ENCODE measurements at places on chromosomes 16 and 17.

GRCh38 chr16:57277586-57277985, 6.9 kb downstream of the PLLP start:
- no peak for DNase-seq

DNA sequence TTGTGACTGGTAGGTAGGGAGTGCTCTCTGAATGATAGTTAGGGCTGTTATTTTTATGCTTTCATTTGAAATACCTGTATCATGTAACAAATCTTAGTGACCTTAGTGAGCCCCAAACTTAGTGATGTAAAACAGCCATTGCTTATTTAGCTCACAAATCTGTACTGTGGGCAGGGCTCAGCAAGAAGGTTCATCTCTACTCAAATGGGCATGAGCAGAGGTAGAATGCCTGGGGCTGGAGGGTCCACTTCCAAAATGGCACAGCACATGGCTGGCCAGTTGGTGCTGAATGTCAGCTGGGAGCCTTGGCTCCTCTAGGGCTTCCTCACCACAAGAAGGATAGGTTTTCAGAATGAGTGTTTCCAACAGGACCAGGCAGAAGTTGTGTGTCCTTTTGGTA, 49.3 kb upstream of the FOXF1 start:
- DNase-seq: no peak

DNA sequence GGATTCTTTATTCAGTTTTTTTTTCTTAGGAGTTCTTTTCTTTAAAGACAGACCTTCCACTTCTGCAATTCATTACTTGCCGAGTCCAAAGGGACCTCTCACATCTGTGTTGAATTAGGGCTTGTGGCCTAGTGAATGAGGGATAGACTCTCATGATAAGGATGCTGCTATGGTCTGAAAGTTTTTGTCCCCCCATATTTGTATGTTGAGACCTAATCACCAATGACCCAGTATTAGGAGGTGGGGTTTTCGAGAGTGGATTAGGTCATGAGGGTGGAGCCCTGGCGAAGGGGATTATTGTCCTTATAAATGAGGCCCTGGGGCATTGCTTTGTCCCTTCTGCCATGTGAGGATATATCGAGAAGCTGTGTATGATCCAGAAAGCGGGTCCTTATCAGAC, 9.5 kb downstream of the KRT12 start:
- no peak for DNase-seq

GRCh38 chr17:43832168-43832975, 574 bp downstream of the MPP3 start:
- no peak for DNase-seq

DNA sequence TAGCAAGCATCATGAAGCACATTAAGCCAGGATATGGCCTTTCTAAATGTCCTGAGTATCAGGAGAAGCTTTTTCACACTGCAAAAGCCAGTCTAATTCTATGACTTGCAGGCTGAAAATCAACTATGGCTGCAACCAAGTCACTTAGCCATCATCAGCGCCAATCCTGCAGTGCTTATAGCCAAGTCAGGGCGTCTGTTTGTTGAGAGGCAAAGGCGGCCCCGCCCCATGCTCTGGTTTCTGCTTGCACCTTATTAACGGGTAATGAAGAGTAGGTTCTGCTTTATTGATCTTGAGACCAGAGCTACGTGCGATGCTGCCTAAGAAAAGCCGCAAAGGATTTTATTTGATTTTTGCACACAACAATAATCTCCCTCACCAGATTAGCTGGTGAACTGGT, 88.4 kb downstream of the CDH13 start:
- no peak for DNase-seq

DNA sequence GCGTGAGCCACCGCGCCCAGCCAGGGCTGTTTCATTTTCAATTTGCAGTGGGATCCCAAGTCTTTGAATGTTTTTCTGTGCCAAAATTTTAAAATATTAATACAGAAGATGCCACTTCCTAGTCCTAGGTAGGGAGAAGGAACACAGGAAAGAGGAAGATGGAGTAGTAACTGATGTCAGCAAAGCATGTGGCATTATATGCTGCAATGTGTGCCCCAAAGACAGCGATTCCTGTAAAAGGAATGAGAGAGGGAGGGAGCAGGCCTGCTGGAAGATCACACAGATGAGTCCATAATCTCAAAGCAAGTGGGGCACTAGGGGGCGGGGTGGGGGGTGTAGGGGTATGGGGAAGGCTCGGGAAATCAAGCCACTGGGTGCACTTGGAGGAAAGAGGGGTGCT, 23.4 kb upstream of the SSTR2 start:
- no peak for DNase-seq

- DNase-seq: no peak
Measured at GRCh38 chr16:69561901-69562300, 3.9 kb upstream of the NFAT5 start.

DNA sequence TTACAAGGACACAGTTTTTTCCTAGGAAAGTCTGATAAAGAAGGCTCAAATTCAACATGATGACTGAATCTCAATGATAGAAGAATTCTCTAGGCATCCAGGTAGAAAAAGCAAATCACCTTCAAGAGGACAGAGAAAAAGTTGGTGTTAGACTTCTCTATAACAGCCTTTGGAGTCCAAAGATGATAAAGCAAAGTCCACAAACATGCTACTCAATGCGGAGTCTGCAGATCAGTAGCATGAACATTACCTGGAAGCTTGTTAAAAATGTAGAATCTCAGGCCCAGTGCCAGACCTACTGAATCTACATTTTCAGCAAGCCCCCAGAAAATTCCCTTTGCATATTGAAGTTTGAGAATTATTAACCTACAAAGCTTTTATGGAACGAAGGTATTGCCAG, 41.4 kb upstream of the MAP2K6 start:
- DNase-seq: no peak

- peak; percentile 51 for DNase-seq
Measured at GRCh38 chr17:36601303-36602029, at the start of gene MRM1. MRM1 (plus strand) TSS chr17:36601583; CDS start chr17:36601811, 228 bp downstream.

DNA sequence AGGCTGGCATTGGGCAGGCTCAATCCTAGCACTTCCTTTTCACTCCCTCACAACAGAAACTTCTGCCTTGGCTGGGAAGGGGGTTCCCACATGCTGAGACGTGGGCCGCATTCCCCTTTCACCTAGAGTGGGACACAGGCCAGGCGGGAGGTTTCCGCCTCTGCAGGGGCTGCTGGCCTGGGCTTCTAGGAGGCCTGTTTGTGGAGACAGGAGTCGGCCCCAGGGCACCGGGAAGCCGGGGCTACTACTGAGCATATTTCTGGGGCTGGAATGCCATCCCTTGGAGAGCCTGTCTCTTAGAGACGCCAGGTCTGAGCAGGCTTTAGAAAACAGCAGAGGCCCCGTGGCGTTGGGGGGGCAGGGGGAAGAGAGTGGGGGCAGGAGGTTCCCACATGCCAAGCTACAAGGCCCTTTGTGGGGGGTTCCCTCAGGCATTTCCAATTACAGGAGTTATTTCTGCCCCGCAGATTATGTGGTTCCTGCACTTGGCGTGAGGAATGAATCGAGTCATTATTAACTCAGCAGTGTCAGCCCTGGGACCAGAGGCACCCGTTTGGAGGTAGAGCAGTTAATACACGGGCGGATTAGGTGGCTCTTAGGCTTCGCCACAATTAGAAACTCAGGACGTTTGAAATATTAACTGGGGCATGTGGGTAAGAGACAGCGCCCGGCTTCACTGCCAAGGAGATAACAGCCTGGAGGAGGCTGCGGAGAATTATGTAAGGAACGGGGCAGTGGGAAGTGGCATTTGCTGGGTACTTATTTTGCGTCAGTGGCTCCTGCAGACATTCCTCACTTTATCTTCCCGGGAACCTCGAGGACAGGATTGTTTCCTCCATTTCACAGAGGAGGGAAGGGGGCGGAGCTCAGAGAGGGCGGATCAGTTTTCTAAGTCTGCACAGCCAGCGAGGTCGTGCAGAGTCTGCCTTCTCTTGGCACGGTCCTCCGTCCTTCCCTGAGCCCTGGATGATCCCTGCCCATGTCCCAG, 162.5 kb downstream of the MAF start:
- peak; percentile 93 for DNase-seq

GRCh38 chr17:50944902-50945720, 79.0 kb upstream of the TOB1 start:
- no peak for DNase-seq

DNA sequence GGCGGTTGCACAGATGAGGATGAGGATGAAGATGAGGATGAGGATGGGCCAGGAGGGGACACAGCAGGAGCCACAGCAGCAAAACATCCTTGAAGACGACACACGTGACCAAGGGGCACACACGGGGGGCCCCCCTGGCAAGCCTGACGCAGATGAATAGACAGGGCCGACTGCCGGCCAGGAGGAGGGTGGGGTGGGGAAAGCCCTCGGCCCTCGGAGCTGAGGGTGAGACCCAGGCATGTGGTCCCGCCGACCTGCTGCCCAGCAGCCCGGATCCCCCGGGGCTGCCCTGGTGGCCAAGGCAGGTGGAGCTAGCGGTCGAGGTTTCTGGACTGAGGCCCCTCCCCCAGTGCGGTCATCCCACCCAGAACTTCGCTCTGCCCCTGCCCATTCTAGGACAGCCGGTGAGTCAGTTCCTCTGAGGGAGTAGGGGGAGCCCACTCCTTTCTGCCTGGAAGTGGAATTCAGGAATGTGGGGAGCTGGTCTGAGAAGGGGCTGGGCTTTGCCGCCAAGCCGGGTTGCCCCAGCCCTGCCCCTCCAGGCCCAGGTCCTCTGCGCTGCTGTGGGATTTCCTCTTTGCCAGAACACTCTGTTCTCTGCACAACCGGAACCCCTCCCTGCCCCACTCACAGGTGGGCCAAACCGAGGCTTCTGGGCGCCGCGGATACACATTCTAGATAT, 9.9 kb downstream of the CYGB start:
- no peak for DNase-seq

GRCh38 chr17:50154604-50155003, 4.1 kb upstream of the PPP1R9B start:
- DNase-seq: no peak

- no peak for DNase-seq
Measured at GRCh38 chr16:89811321-89811720, 5.1 kb downstream of the FANCA start.

GRCh38 chr17:79045001-79045729, 21.2 kb downstream of the C1QTNF1 start:
- no peak for DNase-seq

- no peak for DNase-seq
Measured at GRCh38 chr17:72700226-72700625, 392.3 kb downstream of the SLC39A11 start.

DNA sequence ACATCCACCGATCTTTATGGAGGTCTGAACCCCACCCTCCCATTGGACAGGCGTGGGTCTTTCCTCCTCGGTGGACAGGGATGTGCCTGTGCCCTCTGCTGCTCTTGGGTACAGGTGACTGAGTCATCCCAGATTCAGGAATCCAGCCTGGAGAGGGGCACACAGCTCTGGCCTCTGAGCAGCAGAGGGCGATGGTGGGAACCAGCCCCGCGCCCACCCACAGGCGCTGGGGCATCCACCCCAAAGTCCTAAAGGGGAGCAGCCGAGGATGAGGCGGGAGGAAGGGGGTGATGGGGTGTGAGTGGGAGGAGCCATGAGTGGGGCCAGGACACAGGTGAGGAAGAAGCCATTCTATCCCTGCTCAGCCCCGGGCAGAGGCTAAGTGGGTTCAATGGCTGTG, 35.0 kb downstream of the ENGASE start:
- no peak for DNase-seq

- DNase-seq: no peak
Measured at GRCh38 chr16:56260378-56261160, 69.3 kb downstream of the GNAO1 start.

DNA sequence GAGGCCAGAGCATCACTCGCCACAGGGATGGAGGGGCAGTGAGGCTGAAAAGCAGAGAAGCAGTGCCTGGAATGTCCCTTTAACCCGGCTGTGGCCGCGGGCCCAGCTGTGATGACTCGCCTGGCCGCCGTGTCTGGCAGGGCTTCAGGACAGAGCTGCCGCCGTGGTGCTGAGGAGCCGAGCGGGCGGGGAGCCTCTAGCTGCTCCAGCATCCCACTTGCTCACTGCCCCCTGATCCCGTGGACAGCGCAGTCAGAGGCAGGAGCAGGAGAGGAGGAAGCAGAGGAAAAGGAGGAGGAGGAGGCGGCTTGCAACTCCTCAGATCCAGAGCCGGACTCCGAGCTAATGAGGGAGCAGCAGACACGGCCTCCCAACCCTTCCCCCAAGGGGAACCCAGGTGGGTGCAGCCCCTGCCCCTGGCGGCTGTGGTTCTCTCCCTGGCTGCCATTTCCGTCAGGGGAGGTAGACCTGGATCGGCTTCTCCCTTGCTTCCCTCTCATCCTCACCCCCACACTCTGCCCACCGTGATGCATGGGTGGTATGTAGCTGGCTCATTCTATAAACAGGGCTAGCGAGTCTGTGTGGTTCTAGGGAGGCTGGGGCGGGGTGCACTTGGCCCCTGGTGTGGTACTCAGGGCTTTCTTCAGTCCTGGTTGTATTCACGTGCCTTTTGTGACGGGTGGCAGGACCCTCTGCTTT, 165.7 kb downstream of the CMIP start:
- no peak for DNase-seq

- DNase-seq: no peak
Measured at GRCh38 chr16:49075709-49076108, 205.9 kb downstream of the CBLN1 start.

GRCh38 chr16:9256196-9256595, 164.8 kb downstream of the HAPSTR1 start:
- DNase-seq: no peak

DNA sequence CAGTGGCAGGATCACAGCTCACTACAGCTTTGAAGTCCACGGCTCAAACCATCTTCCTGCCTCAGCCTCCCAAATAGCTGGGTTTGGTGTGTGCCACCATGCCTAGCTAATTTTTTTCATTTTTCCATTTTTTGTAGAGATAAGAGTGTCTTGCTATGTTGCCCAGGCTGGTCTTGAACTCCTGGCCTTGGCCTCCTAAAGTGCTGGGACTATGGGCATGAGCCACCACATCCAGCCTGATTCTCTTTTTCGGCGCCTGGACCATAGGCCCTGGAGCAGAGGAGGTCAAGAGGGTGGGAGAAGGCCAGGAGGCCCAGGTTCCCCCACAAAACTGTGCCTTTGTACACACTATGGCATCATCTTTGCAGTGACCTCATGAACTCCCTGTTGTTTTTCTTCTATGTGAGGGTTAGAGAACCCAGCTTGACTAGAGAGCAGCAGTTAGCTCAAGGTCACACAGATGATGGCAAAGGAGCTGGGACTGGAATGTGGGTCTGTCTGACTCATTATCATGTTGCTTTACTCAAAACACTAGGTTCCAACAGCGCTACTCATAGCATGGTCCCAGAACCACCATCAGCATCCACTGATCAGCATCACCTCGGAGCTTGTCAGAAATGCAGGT, 16.3 kb downstream of the SCN4A start:
- no peak for DNase-seq

GRCh38 chr17:49993423-49994060, 1.5 kb downstream of the DLX3 start:
- DNase-seq: no peak
